DMS 273 treated with DMSO at 0.1 percent for 48 hours (cell line): ENCODE measurements at places on chromosomes 4 and X.

DNA sequence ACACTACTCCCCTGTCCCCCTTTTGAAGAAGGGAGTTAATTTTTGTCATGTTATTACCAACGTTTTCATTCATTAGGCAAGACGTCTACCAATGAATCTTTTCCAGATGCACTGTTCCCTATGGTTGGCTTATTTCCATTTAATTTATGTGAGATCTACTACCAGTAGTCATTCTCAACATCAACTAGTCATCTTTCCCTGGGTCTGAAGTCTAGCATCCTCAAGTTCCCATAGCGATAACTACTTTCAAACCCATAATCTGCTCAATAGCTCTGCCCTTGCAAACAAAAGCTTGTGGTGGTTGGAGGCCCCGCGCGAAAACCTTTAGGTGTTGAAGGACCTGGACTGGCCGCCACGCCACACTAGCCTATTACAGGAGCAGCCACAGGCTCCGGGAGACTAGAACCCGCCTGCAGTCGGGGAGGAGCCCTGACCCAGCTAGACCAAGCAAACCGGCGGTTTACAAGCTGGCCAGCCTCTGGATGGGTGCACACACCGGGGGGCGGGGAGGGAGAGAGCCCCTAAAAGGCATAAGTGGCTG is 746 bp downstream of the PPAT start:
- peak; percentile 30 for DNase-seq

DNA sequence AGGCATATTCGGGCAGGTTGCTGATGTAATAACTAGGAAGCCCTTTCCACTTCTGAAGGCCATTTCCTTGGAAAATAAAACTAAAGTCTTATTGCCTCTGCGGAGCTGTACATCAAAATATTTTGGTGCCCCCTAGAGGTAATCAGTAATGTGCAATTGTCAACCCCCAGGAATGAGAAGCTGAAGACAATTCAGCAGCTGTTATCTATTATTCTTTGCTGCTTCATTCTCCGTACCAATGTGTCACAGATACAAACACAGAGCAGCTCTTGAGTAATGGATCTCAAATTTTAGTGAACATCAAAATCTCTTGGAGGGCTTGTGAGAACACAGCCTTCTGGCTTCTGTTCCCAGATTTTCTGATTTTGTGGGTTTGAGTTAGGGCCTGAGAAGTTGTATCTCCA is 3.5 kb upstream of the SLIT2 start:
- no peak for DNase-seq

GRCh38 chrX:16882169-16882568 is 12.0 kb upstream of the RBBP7 start:
- no peak for DNase-seq

- no peak for DNase-seq
Observed at GRCh38 chr4:98700656-98701055, 42.2 kb upstream of the TSPAN5 start.

DNA sequence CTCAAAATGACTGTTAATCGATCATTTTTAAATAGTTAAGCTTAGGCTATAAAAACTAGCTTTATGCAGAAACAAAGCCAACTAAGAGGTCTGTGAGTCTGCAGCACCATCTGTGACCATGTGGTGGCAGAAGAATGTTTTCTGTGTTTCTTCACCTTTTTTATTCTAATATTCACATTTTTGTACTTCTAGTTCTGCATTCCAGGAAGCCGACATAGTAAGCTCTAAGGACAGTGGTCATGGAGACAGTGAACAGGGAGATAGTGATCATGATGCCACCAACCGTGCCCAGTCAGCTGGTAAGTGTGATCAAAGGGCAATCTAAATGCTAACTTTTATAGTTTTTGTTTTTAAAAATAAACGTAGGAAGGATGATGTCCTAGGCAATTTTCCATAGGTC is 5.6 kb downstream of the PCDH10 start:
- DNase-seq, result no peak

DNA sequence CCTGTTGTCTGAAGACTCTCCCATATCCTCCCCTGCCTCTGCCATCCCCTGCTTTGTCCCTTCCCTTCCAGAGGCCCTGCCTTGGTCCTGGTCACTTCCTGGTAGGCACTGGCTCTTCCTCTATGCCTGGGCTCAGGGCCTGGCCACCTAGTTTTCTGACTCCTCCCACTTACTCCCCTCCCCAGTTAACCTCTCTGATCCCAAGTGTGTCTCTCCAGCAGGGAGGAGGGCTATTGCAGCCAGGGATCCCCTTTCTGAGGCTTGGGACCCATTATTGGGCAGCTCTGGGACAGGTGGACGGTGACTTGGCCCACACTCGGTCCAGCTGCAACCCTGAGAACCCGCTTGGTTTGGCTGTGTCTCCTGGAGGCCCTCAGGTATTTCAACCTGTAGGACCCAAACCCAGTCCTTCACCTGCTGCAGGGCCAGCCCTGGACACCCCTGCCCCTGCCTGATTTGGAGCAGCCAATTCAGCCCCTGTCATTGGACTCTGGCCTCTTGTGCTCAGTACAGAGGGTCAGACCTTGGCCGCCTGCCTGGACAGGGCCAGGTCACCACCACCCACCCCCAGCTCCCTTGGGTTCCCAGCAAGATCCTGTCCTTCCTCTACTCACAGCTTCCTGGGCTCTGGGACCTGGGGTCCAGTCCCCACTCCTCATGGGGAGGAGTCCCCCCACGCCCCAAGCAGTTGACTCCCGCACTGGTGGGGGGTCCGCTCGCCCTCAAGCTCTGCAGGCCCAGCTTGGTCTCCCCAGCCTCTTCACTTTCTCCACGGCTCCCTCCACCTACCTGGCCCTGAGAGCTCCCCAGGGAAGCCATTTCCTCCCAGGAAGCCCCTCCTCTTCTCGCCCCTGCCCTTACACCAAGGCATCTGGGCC is 1.1 kb upstream of the SH3BP2 start:
- DNase-seq, result no peak

- no peak for DNase-seq
Observed at GRCh38 chr4:17624821-17625220, 10.4 kb downstream of the MED28 start.

GRCh38 chrX:46727441-46727840 is 31.5 kb downstream of the SLC9A7 start:
- no peak for DNase-seq

DNA sequence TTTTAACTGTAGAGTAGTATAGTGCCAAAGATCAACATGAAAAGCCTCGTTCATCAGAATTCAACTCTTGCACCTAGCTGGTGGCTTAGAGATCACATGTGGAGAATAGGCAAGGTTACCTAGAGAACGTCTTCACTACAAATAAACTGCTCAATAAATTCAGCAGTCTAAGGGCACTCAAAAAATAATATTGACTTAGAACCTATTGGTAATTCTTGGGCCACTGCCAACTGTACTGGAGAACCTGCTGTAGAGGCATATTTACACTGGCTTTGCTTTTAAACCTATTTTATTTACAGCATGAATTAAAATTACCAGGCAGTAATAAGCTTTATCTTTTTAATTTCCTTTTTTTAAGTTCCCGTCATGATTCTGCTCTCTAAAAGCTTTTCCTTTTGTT is 343.7 kb downstream of the PDHA2 start:
- DNase-seq, result no peak

- DNase-seq, result no peak
Observed at GRCh38 chr4:167595898-167596297, 361.6 kb upstream of the SPOCK3 start.

DNA sequence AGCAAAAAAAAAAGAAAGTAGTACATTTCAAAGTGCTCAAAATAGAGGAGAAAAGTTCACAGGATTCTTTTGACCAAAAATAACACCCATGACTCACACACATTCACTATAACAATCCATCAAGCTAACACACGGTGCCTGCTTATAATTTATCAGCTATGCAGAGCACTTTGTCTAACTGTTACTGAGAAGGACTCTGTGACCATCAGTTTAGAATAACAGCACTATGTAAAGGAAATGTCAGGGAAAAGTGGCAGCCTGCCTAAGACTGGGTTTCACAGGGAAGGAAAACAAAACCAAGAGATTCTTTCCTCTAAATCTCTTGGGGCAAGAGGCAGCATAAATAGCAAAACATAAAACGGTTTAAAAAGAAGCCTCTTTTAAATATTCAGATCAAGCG is 54.8 kb downstream of the CCDC149 start:
- DNase-seq, result no peak

- no peak for DNase-seq
Observed at GRCh38 chr4:25654971-25655963, at the start of gene SLC34A2. Gene SLC34A2, plus strand, starts transcription at chr4:25655851. Its CDS starts 6,650 bp downstream, at chr4:25662501.

DNA sequence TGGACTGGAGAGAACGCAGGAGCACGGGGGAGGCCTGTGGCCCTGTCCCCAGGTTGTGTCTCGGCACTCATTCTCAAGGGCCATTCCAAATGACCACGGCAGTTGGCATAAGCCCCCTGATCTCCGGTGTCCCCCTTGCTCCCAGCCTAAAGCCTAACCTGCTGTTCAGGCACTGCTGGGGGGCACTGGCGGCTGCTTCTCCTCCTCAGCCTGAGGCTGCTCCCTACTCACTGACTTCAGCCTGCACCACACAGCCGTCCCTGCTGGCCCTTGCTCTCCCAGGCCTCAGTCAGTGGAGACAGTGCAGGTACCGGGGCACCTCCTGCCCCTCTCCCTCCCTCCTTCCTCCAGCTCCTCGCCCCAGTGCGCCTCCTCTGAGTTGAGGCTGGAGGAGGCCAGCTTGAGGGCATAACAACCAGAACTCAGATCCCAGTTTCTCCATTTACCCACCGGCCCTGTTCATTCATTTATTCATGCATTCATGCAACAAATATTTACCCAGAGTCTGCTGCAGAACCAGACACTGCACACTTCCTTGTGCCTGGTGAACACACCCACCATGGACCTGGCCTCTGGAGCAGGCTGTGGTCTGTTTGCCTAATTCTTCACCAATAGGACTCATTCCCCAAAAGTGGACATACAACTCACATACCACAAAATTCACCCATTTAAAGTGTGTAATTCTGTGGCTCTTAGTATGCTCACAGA is 65.0 kb downstream of the CPZ start:
- DNase-seq, result no peak

GRCh38 chr4:119046263-119046662 is 89.4 kb upstream of the MYOZ2 start:
- no peak for DNase-seq

DNA sequence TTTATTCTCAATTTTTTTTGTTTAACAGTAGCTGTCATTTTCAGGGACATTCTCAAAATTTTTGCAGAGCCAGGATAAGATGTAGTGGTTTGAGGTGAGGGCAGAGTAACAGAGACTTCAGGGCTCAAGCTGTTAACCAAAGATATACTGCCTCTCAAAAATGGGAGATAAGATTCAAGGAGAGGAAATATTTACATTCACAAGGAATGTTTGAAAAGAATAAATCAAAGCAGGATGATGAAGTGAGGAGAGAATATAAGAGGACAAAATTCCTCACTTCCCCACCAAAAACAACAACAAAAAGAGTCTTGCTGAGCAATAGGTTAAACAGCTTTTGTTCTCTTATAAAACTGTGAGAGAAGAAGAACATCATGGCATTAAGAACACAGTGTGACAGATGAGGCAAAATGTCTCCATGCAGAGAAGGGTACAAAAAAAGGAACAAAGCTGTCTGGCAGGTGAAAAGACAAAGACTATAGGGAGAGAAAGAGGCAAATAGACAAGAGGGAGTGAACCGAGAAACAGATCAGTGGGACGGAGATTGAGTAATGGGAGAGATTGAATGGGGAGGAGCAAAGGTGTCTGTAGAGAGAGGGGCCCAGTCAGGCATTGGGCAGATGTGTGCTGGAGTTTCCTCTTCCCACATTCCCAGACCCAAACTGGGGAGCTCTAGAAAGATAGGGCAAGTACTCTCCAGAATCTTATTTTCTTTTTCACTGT is 106.1 kb upstream of the TMEM150C start:
- no peak for DNase-seq

- DNase-seq, result peak; percentile 35
Observed at GRCh38 chr4:100644150-100644549, 126.3 kb upstream of the EMCN start.

DNA sequence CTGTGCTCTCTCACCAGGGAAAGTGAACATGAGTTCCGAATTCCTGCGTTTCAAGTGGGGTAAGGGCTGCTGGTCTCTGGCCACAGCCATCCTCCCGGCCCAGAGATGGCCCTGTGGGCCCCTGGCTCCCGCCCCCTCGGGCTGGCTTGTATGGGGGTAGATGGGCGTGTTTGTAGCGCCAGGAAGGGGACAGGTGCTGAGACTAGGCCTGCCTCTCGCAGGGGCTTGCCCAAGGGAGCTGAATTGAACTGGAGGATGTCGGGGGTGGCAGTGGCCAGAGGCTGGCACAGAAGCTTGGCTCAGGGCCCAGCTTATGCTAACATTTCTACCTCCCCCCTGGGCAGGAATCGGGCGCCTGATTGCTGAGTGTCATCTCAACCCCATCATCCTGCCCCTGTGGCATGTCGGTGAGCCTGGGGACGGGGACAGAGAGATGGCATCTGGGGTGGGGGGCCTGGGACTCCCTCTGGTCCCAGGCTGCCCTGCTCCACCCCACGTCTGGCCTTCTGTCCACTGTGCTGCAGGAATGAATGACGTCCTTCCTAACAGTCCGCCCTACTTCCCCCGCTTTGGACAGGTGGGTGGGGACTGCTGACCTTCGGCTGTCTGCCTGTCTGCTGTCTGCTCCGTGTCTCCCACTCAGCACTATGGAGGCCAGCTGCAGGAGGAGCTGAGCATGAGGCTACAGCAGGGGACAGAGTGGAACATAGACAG is 8.5 kb downstream of the TAFAZZIN start:
- DNase-seq, result no peak

DNA sequence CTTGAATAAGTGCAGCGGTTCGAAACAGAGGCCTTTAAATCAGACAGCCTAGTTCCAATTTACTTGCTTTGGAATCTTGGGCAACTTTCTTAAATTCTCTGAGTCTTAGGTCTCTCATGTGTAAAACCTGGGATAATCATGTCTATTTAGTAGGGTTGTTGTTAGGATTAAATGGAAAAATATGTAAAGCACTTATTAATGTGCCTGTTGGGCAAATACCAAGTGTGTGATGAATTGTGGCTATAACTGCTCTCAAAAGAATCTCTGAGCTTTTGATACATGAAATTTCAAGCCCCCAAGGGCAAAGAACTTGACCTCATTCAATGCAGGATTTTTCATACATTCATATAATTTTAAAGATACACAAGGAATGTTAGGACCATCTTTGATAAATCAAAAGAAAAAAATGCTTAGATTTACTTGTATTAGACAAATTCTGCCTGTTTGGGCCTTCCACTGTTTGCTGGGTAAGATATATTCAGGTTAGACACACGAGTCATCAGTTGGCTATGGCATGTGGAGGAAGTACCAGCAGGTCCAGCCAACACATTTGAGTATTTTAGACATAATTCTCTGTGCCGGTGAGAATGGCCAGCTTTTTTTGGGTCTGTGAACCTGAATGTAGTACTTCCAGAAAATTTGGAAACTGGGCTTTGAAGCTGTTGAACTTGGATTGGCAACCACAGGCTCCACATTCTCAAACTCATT is 241.4 kb upstream of the CNKSR2 start:
- DNase-seq, result no peak

DNA sequence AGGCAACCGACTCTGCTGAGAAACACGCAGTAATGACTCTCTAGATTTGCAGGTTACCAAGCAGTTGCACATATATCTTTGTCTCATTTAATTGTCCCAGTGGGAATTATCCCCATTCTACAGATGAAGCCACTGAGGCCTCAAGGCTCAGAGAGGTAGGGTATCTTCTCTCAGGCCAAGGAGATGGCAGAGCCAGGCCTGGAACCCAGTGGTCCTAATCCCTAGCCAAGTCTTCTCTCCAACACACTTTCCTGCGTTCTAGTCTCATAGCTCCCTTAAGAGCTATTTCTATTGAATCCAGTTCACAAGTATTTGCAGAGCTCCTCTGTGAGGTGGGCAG is 181.3 kb upstream of the BCOR start:
- no peak for DNase-seq

GRCh38 chr4:149645790-149646189 is 169.9 kb downstream of the IQCM start:
- DNase-seq, result no peak

- no peak for DNase-seq
Observed at GRCh38 chrX:11458170-11458569, 165.0 kb downstream of the AMELX start.
